A549 treated with DMSO at 1 μM for 4 hours (cell line): ENCODE measurements at places on chromosomes 16 and 17. TPM values are rescaled to one million over a fixed set of nuclear protein-coding genes. Genes with fewer than 3 reads are reported as not detected.

The NOG gene
- total RNA-seq: 0.88 to 1.4 TPM (median 1.1 TPM) in 5 replicates

The TMEM238L gene
- total RNA-seq: not detected in 5 replicates

The GRAPL gene
- total RNA-seq: 0.12 TPM in 1 of 5 replicates, not detected in the others

The TMEM208 gene
- total RNA-seq: 82.5 to 101 TPM (median 88.7 TPM) in 5 replicates

The DPEP2 gene
- total RNA-seq: not detected in 5 replicates

The INCA1 gene
- 1.3 to 2.0 TPM (median 1.5 TPM) in 5 replicates for total RNA-seq

The DERL2 gene
- total RNA-seq: 80.8 to 119 TPM (median 114 TPM) in 5 replicates

The ADCY9 gene
- 6.6 to 9.2 TPM (median 8.5 TPM) in 5 replicates for total RNA-seq

The TSNAXIP1 gene
- 0.32 to 0.56 TPM (median 0.47 TPM) in 5 replicates for total RNA-seq

The ALDH3A1 gene
- total RNA-seq: 726 to 1,151 TPM (median 866 TPM) in 5 replicates

The ZNRF1 gene
- total RNA-seq: 18.4 to 25.4 TPM (median 23.5 TPM) in 5 replicates

The STH gene
- not detected in 5 replicates for total RNA-seq

The GOSR1 gene
- total RNA-seq: 34.4 to 45.5 TPM (median 38.2 TPM) in 5 replicates

The ENDOV gene
- 44.0 to 50.9 TPM (median 45.0 TPM) in 5 replicates for total RNA-seq

The NXN gene
- total RNA-seq: 24.8 to 28.3 TPM (median 26.0 TPM) in 5 replicates

The SBK1 gene
- 0.13 to 0.36 TPM (median 0.32 TPM) in 5 replicates for total RNA-seq

The FAM117A gene
- total RNA-seq: 0.68 to 1.3 TPM (median 1.1 TPM) in 5 replicates

The KRTAP17-1 gene
- total RNA-seq: not detected in 5 replicates

The PLCG2 gene
- 3.0 to 4.8 TPM (median 4.3 TPM) in 5 replicates for total RNA-seq

The KRT9 gene
- total RNA-seq: not detected in 5 replicates

The COX6A2 gene
- not detected in 5 replicates for total RNA-seq

The ABCC3 gene
- total RNA-seq: 122 to 146 TPM (median 140 TPM) in 5 replicates

The C1QTNF8 gene
- not detected in 5 replicates for total RNA-seq

The TAC4 gene
- not detected in 5 replicates for total RNA-seq

The KRT33A gene
- not detected in 5 replicates for total RNA-seq

The NTN1 gene
- total RNA-seq: 0.32 to 0.50 TPM (median 0.41 TPM) in 5 replicates

The ADAMTS18 gene
- 0.02 TPM in 1 of 5 replicates, not detected in the others for total RNA-seq

The ZNF469 gene
- total RNA-seq: 12.2 to 15.2 TPM (median 14.2 TPM) in 5 replicates

The GRIN2A gene
- not detected in 5 replicates for total RNA-seq

The TAT gene
- total RNA-seq: 0.05 to 0.11 TPM (median 0.07 TPM) in 3 of 5 replicates, not detected in the others

The SLC6A2 gene
- total RNA-seq: 0.04 TPM in 1 of 5 replicates, not detected in the others

The UNC13D gene
- 2.3 to 4.8 TPM (median 4.3 TPM) in 5 replicates for total RNA-seq

The PIK3R6 gene
- total RNA-seq: not detected in 5 replicates

The SRL gene
- 0.03 TPM in 1 of 5 replicates, not detected in the others for total RNA-seq

The CUEDC1 gene
- total RNA-seq: 45.3 to 55.1 TPM (median 53.7 TPM) in 5 replicates

The KRT32 gene
- not detected in 5 replicates for total RNA-seq

The DNAAF8 gene
- total RNA-seq: 0.46 to 1.6 TPM (median 1.2 TPM) in 5 replicates

The TBX6 gene
- 0.20 to 0.45 TPM (median 0.25 TPM) in 5 replicates for total RNA-seq

The SOX15 gene
- total RNA-seq: 0.36 to 0.44 TPM (median 0.37 TPM) in 5 replicates

The DOC2A gene
- total RNA-seq: 1.5 to 3.0 TPM (median 2.6 TPM) in 5 replicates

The STRADA gene
- total RNA-seq: 24.9 to 30.7 TPM (median 27.0 TPM) in 5 replicates

The CTRB1 gene
- not detected in 5 replicates for total RNA-seq

The CA5A gene
- total RNA-seq: not detected in 5 replicates

The HBA2 gene
- 0.23 to 0.44 TPM (median 0.27 TPM) in 3 of 5 replicates, not detected in the others for total RNA-seq

The CLEC3A gene
- not detected in 5 replicates for total RNA-seq
